ENCODE measurements at places on chromosomes 7 and 10.

DNA sequence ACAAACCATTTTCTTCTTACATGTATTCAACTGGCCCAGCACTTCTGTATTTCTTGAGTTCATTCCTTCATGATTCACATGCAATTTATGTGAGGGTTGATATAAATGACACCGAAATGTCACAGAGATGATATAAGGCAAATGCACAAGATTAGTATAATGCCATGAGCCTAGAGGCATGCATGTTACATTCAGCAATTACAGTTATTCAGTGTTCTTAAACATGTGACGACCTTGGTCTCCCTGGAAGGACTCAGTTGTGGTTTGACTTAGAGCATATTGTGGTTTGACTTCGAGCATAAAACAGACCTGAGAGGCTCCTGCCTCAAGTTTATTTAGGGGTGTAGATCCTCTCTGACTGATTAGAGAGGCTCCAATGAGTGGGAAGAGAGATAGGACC lies 752.1 kb upstream of the POM121L12 start:
- DNase-seq, result no peak

GRCh38 chr7:81407094-81407493 lies 362.8 kb downstream of the HGF start:
- DNase-seq, result no peak

GRCh38 chr10:2670864-2671263 lies 396.5 kb upstream of the PFKP start:
- no peak for DNase-seq

DNA sequence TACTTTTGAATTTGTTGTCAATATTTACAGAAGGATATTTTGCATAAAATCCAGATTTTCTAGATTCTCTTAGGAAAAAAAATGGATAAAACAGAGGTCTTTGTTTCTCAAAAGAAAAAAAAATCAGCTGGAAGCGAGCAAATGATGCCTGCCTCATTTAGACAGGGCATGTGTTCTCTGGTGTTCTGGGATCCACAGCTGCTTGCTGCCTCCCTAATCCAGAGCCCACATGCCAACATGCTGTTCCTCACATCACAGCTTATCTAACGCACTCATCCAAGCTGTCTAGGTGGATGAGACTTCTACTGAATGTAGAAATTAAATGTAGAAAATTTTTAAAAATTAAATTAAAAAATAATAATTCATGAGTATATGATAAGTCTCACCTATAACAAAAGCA lies 630.1 kb downstream of the SORCS1 start:
- DNase-seq, result no peak

GRCh38 chr10:115975506-115975905 lies 297.5 kb downstream of the GFRA1 start:
- DNase-seq, result no peak

DNA sequence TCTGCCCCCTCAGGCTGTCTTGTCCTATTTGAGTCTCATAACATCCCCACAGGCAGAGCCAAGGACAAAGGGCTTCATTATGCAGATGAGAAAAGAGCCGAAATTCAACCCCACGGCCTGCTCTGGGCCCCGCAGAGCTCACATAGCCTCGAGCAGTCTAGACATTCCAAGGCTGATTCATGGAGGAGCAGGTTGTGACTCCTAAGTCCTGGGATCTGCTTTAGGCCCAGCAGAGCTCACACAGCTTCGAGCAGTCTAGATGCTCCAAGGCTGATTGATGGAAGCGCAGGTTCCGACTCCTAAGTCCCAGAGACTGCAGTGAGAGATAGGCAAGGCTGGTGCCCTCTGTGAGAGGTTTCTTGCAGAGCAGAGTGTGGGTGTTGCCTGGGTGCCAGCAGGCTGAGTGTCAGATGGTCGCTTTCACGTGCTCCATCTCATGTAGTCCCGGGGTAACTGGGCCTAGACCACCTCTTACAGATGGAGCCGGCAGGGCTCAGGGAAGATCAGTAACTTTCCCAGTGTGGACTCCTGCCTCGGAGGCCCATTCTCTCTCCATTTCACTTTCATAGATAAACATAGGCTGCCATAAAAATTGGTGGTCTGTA lies 436.1 kb upstream of the FOXK1 start:
- no peak for DNase-seq

DNA sequence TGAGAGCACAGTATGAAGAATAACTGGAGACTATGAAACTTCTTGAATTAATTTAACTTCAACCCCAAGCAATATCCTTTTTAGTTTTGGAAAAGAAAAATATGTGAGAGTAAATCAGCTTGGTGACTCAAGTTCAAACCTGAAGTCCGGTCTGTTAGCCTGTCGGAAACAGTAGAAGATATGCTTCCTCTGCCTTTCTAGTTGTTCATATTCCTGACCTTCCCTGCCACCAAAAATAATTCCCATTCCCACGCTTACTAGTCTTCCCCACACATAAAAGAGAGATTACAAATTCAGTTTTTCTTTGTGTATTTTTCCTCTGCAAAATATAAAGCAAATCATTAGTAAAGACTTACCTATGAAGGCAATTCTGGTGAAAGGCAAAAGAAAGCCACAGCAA lies 3.6 kb downstream of the SEMA3D start:
- no peak for DNase-seq

- DNase-seq, result no peak
Measured at GRCh38 chr7:28112467-28112866, 68.1 kb downstream of the JAZF1 start.

GRCh38 chr7:43929529-43930457 lies 3.6 kb downstream of the UBE2D4 start:
- DNase-seq, result no peak

DNA sequence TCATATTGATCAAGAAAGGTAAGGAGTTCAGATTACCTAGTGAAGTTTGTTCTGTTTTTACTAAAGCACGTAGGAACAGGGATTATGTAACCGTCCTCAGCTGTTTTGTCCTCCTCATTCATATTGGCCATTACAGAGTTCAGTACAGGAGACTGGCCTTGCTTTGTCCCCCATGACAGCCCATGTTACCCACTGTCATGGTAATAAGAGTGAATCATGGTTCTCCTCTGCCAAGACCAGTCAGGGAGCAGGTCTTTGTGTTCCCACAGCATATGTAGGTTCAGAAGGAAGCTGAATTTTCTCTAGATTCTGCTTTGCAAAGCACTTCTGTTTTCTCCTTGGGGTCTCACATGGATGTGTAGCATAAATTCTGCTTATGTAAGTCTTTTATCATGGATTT lies 106.2 kb upstream of the GPR141 start:
- no peak for DNase-seq

- DNase-seq, result no peak
Measured at GRCh38 chr7:158759749-158760444, 55.3 kb upstream of the NCAPG2 start.

- DNase-seq, result no peak
Measured at GRCh38 chr10:101848408-101848807, 4.8 kb upstream of the KCNIP2 start.

- peak; percentile 27 for DNase-seq
Measured at GRCh38 chr10:76337641-76338040, 906.2 kb downstream of the LRMDA start.

GRCh38 chr10:35728341-35728740 lies 86.2 kb upstream of the FZD8 start:
- no peak for DNase-seq

DNA sequence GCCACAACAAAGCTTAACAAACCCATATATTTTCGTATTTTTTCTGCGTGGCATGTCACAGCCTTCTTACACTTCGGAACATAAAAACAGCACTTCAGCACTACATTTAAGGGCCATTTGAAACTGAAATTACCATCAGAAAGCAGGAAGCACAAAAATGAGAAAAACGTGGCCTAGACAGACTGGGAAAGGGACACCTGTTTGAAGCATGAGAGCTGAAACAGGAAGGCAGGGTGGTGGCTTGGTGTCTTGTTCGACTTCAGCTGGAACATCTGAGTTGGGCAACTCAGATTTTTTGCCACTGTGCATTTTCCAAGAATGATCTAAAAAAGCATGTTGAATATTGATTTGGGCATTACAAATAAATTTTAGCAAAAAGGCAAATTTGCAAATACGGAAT lies 243.2 kb downstream of the ELMO1 start:
- no peak for DNase-seq

- DNase-seq, result no peak
Measured at GRCh38 chr7:94440451-94441039, 45.9 kb downstream of the COL1A2 start.

DNA sequence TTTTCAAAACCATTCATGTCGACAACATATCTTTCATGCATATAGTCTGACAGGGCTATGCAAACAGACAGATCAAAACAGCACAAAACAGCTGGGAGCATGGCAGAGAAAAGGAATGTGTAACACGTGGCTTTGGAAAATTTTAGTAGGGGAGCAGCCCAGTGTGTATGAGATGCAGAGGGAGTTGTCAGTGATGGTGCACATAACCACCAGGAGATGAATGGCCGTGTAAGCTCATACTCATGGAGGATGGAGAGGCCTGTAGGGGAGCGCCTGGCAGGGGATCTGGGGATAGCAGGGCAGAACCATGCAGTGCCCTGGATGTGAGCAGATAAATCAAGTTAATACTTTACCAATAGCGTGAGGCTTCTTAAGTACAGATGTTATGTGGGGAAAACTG lies 45.7 kb downstream of the RHOBTB1 start:
- no peak for DNase-seq

DNA sequence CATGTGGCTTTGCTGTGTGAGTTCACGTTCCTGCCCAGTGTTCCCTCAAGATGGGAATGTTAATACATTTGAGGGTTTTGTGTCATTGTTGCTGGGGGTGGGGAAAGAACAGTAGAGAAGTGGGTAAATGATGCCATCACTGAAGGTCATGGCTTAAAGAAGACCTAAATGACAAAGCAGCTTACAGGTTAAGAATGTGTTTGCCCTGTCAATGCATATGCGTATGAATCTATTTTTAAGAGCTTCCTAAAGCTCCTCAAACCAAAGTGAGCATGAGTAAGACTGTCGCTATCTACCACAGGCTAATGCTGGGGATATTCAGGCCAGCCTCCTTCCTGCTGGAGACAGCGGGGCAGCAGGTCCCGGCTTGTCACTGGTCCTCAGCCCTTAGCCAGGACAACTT lies 162.9 kb downstream of the CREB5 start:
- DNase-seq, result no peak

DNA sequence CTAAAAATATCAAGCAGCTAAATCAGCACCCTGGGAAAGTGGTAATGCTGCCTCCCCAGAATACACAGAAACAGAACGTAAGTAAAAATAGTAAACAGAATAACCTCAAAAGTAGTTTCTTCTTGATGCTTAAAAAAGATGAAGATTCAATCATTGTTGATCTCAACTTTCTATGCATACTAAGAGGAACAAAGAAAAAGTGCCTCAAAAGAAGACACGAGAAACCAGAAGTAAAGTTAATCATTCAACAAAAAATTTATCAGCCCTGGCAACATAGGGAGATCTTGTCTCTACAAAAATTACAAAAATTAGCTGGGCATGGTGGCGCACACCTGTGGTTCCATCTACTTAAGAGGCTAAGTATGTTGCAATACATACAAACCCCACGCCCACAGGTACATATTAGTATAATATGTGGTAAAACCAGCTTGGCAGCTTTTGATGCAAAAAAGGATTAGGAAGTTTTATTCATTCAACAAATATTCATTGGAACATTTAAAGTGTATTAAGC lies 153.7 kb downstream of the NRBF2 start:
- DNase-seq, result no peak

DNA sequence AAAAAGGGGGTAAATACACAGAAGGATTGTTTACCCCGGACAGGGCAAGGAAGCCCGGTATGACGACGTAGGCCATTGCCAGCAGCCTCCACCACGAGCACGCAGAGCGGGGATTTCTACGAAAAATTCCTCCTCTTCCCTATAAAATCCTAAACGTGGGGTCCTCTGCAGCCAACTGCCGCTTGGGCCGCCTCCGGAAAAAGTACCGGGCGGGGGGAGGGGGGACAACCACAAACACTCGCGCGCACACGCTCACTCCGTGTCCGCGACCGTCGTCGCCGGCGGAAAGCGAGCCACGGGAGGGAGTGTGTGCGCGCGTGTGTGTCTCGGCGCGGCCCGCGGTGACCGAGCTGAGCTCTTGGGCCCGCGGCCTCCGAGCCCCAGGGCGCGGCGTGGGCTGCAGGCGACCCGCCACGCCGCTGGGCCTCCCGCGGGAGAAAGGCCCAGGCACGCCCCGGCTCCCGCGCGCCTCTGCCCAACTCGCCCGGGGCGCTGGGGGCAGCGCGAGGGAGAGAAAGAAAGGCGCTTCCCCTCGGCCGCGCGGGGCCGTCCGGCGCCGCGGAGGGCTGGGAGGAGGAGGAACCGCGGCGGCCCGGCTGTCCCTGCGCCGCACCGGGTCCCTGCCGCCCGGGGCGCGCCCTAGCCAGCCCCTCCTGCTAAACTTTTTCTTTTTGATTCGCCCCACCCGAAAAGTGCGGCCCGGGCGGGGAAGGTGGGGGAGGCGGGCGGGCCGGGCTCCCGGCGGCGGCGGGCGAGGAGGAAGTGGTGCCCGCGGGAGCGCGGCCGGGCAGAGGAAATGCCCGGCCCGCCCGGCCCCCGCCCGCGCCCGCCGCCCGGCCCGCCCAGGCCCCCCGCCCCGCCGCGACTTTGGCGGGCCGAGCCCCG lies 1.5 kb downstream of the CTBP2 start:
- peak; percentile 69 for DNase-seq

DNA sequence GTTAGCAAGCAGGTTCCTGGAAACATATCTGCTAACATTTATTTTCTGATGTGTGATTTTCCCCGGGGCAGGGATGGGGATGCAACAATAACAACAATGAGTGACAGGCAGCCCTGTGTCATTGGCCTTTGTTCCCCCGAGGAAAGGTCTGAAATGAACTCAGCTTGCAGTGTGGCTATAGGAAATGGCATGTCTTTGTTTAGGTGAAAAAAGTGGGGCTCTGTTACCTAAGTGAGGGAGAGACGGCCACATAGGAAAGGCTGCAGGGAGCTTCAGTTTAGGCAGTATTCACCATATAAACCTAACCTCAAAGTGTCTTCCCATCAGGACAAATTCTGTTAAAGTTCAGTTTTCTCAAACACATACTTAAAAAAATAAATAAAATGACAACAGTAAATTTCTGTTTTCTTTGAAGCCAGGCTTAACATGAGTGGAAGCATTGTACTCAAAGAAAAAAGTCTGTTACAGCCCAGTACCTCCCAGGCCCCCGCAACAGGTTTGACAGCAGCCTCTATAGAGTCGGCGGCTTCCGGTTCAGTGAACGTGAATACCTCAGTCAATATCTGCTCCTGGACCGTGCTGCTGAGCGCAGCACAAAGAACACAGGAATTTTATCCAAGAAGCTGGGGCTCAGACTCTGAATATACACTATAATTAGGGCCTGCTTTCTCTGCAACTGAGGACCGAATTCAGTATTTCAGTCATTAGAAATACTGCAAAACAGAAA lies 168.3 kb downstream of the GLI3 start:
- DNase-seq, result no peak

DNA sequence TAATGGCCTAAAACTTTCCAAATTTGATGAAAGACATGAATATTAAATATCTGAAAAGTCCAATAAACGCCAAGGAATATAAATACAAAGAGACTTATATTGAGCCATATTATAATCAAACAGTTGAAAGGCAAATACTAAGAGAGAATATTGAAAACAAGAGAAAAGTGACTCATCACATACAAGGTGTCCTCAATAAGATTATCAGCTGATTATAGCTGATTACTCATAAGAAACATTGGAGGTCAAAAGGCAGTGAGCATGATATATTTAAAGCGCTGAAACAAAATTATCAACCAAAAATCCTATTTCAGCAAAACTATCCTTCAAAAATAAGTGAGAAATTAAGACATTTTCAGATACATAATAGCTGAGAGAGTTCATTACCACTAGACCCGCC lies 7.8 kb upstream of the NPC1L1 start:
- DNase-seq, result no peak
